ENCODE measurements at places on chromosomes 6 and 20. TPM values are rescaled to one million over a fixed set of nuclear protein-coding genes. Genes with fewer than 3 reads are reported as not detected.

MYCT1 gene
- total RNA-seq, result not detected

COL9A3 gene
- 1.1 TPM for total RNA-seq

CYP39A1 gene
- total RNA-seq, result 2.2 TPM

ANKRD66 gene
- not detected for total RNA-seq

GMPR gene
- total RNA-seq, result 4.4 TPM
